Left ventricle myocardium superior (tissue), 1 donor: ENCODE measurements at places on chromosomes 4 and X. TPM values are rescaled to one million over a fixed set of nuclear protein-coding genes. Genes with fewer than 3 reads are reported as not detected.

DNA sequence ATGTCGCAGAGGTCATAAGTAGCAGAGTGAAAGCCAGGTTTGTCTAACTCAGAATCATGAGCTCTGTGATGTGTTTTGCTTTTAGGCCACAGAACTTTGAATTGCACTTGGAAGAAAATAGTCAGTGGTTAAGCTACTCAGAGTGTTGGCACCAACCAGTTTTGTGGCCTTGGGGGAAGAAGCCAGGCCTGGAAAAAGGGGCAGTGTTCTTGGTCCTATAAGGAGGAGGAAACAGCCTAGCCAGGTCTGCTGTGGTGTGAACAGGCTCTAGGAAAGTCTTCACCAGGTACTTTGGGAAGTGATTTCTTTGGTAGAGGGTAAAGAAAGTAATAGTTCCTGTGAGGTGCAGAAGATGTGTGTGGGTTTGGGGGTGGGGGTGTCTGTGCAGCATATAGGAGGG lies 49.2 kb downstream of the FHIP1A start:
- DNase-seq: no peak

DNA sequence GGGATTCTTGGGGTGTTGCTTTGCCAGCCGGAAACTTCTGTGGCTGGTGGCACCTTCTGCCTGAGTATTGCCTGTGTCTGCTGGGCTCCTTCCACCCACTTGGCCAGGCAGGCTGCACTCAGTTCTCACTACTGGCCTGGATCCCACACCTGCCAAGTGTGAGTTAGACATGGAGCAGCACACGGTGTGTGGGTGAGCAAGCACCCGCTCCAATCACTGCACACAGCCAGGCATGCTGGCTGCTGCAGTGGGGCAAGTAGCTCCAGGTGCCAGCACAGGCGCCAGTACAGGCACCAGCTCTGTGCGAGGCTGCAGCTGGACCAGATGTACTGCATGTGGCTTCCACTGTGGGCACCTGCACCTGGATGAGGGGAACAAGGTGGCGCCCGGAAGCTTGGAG lies 23.9 kb downstream of the DCUN1D4 start:
- peak; percentile 42 for DNase-seq

DNA sequence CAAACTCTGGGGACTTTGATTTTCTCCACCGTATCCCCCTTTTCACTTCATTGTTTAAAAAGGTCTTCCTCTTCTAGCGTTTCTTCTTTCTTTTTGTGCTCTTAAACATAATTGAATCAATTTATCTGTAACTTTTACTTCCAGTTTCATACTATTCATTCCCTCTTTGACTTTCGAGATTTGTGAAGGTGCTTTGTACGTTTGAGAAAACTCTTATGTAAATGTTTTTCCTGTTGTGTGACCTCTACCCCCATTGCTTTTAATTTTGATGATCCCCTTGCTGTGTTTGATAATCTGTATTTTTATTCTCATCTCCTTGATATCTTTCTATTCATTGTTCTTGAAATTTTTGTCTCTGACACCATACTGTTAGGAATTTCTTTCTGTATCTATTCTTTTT lies 4.8 kb downstream of the USP38 start:
- no peak for DNase-seq

Gene OFD1
- total RNA-seq: 7.9 TPM

Gene LONRF3
- 4.2 TPM for total RNA-seq

- DNase-seq: no peak
Measured at GRCh38 chr4:145882604-145883003, 56.0 kb downstream of the ZNF827 start.

- no peak for DNase-seq
Measured at GRCh38 chr4:39539089-39539611, 11.9 kb upstream of the UGDH start.

Gene ITM2A
- 68.4 TPM for total RNA-seq

- no peak for DNase-seq
Measured at GRCh38 chr4:4332529-4332928, 42.5 kb downstream of the ZBTB49 start.

GRCh38 chr4:83178029-83178428 lies 63.5 kb upstream of the PLAC8 start:
- DNase-seq: no peak

DNA sequence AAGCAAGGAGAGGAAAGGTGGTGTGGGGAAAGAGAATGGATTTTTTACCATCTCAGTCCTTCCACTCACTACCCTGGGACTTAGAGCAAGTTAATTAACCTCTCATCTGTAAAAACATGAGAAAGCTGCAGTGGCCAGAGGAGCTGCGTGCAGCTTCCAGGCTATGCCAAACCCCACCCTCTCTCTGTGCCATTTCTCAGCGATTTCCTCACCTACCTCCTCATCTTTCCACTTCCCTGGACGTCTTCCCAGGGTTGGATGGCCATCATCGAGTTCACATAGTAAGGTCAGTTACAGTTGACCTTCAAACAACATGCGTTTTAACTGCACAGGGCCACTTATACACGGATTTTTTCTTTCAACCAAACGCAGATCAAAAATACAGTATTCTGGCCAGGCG lies 64.3 kb downstream of the SMIM20 start:
- no peak for DNase-seq

DNA sequence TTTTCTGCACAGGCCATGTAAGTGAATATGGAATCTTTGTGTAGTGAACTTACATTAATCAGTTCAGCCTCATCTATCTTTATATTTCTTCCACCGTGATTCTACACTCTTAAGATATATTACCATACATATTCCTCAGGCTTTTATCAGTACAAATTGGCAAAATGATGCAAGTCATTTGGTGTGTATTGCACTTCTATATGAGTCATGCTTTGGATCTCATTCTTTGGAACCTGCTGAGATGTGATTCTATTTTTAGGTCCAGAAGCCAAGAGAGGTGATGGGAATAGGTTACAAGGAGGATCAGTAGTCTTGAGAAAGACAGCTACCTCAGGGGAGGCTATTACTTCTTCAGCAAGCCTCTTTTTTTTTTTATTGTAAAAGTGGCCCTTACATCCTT lies 204.4 kb downstream of the ZNF330 start:
- DNase-seq: no peak

GRCh38 chr4:86879641-86880040 lies 12.6 kb downstream of the C4orf36 start:
- no peak for DNase-seq

DNA sequence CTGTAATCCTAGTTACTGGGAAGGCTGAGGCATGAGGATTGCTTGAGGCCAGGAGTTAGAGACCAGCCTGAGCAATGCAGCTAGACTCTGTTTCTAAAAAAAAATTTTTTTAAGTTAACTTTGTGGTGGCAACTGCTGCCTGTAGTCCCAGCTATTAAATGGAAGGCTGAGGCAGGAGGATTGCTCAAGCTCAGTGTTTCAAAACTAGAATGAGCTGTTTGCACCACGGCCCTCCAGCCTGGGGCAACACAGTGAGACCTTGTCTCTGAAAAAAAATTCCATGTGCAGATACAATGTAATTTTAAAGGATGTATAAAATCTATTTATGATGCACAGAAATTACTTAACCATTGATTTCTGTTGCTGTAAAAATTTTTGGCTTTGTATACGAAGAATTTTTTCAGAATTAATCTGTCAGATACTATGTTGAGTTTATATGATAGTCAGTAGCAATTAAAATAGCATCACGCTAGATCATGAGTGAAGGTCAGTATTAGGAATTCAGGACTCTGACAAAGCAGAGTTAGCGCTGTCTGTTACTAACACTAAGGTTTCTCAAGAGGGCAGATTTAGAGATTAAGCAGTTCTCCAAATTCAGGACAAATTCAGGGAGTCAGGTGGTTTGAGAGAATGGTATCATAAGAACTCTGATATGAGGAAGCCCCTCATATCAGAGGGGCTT lies 8.3 kb upstream of the AGA start:
- DNase-seq: no peak

Gene SRPX2
- 9.5 TPM for total RNA-seq

DNA sequence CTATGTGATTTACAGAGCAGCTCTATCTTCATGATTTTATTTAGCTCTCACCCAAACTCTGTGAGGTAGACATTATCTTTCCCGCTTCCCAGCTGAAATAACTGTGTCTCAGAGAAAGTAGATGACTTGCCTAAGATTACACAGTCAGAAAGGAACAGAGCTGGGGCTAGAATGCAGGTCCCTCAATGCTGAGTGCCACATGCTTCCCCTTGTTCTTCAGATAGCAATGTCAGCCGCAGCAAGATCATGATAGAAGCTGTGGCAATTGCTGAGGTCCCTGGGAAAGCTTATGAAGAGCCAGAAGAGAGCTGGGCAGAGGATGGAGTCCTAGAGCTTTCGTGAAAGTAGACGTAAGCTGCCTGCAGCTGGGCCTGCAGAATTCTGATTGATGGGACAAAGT lies 11.1 kb upstream of the GABRE start:
- no peak for DNase-seq

GRCh38 chr4:159977907-159978617 lies 875.2 kb downstream of the RAPGEF2 start:
- DNase-seq: no peak

DNA sequence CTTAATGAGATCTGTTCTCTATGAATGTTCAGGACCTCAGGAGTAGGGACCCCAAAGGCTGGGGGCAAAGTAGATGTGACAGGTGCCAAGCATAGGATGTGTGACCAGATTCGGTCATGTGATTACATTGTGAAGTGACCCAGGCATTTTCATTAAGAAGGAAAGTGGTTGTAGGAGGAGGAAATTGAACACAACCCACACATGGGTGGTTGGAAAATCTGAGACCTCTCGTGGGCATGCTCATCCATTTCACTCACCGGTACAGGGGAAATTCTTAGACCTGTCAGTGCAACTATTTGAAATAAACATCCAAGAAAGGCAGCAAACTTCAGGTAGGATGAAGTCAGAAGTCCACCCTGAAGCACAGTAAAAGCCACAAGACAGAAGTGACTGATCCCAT lies 43.5 kb upstream of the CD99 start:
- no peak for DNase-seq

Gene MGARP
- total RNA-seq: 0.62 TPM

GRCh38 chrX:148500423-148501385 lies at the start of gene AFF2:
TSS of gene AFF2 (plus strand) at chrX:148500617. CDS start at chrX:148501098, 481 bp downstream.
- DNase-seq: peak; percentile 44

GRCh38 chrX:103999234-103999633 lies 14.3 kb downstream of the H2BW1 start:
- DNase-seq: no peak

GRCh38 chr4:123853651-123854050 lies 457.1 kb downstream of the SPRY1 start:
- DNase-seq: no peak

DNA sequence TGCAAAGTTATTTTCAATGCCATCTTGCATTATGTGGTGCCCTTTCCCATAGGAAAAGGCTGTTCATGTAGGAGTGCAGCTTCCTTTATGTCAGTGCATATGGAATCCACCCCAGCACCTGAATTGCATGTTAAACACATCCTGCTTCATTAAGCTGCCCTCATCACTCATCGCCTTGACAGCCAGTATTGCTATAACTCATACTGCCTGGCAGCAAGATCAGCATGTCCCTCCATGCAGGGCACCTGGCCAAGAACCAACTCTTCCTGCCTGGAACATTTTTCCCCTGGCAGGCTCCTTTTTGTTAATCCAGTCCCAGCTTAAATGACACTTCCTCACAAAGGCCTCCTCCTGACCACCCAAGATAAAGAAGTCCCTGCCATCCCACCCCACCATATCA lies 23.5 kb upstream of the CA5B start:
- DNase-seq: peak; percentile 54

DNA sequence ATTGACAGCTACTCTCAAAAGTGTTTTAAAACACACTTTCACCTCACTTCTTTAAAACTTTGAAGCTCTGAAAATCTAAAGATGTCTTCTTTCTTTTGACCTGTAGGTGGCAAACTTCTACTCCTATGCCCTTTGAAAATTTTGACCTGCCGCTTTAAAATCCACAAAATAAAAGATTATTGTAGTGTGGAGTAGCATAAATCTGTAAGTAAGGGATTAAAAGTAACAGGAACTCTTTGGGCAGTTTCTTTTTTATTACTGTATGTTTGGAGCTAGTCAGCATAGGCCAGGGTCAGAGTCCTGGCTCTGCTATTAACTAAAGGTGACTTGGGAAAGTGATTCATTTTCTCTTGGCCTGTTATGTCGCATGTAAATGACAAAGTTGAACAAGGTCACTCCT lies 25.5 kb downstream of the BBS12 start:
- no peak for DNase-seq

Gene TBX22
- total RNA-seq: not detected
